Epithelial cell of prostate (primary cell): ENCODE measurements at places on chromosomes 2 and 18.
A peak's percentile ranks its signal among the peaks of the same experiment; 100 is the strongest.

GRCh38 chr18:74486119-74486849 lies 9.9 kb upstream of the CNDP2 start:
- DNase-seq = no peak

DNA sequence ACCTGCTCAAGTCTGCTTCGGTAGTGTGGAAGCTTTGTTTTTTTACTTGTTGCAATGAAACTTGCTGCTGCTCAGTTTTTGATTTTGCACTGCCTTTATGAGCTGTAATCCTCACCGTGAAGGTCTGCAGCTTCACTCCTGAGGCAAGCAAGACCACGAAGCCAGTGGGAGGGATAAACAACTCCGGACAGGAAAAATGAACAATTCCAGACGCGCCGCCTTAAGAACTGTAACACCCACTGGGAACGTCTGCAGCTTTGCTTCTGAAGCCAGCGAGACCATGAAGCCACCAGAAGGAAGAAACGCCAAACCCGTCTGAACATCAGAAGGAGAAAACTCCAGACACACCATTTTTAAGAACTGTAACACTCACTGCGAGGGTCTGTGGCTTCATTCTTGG lies 245.7 kb upstream of the REG3G start:
- DNase-seq = no peak

DNA sequence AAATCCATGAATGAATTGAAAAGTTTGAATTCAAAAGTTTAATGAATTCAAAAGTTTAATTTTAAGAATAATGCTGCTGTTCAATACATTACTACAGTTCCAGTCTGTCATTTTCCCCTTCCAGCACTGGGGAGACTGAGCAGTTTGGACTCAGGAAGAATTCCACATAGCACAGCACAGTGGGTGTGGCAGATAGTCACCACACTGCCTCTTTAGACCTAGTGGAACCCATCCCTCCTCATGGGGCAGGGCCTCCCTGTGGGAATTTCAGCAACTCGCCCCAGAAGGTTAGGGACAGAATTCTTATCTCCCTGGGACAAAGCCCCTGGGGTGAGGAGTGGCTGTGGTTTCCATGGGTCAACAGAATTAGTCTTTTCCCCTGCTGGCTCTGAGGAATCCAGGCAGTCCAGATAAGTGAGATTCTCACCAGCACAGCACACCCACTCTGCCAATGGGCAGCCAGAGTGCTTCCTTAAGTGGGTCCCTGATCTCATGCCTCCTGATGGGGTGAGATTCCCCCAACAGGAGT lies 442.0 kb upstream of the SYT4 start:
- no peak for DNase-seq

GRCh38 chr2:19462256-19462645 lies 103.8 kb upstream of the OSR1 start:
- DNase-seq = no peak

GRCh38 chr2:10078704-10079265 lies 1.4 kb downstream of the CYS1 start:
- no peak for DNase-seq

DNA sequence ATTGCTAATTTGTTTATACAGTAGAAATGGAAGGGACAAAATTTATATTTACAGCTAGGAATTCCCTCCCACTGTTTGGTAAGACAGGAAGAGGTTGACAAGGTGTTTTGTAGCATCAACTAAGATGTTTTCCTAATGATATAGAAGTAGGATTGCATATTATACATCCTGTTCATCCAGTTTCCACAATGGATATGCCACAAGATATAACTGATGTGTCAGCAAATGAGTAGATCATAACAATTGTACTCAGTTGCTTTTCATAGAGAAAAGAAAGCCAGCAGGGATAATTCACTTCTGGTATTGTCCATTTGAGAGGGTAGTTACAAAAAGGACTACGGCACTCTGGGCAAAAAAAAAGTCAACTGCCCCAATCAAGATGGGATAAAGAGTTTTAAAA lies 102.7 kb downstream of the CALCRL start:
- DNase-seq = no peak

- DNase-seq = no peak
These were observed 525.4 kb downstream of the KCNJ3 start for GRCh38 chr2:155223781-155224406.

GRCh38 chr2:142742371-142743214 lies 134.9 kb upstream of the KYNU start:
- peak; percentile 40 for DNase-seq

GRCh38 chr2:220980966-220981675 lies 591.0 kb downstream of the EPHA4 start:
- DNase-seq = no peak

GRCh38 chr18:801137-801536 lies 10.9 kb downstream of the YES1 start:
- no peak for DNase-seq

GRCh38 chr2:189618197-189618596 lies 37.6 kb upstream of the SLC40A1 start:
- DNase-seq = no peak

GRCh38 chr18:66990909-66991308 lies 387.0 kb upstream of the CDH19 start:
- DNase-seq = no peak

GRCh38 chr2:236682651-236683422 lies 113.2 kb downstream of the ACKR3 start:
- no peak for DNase-seq

GRCh38 chr2:12726271-12726670 lies 9.5 kb downstream of the TRIB2 start:
- no peak for DNase-seq

- peak; percentile 86 for DNase-seq
These were observed 50.1 kb downstream of the SLC14A1 start for GRCh38 chr18:45774065-45774521.

DNA sequence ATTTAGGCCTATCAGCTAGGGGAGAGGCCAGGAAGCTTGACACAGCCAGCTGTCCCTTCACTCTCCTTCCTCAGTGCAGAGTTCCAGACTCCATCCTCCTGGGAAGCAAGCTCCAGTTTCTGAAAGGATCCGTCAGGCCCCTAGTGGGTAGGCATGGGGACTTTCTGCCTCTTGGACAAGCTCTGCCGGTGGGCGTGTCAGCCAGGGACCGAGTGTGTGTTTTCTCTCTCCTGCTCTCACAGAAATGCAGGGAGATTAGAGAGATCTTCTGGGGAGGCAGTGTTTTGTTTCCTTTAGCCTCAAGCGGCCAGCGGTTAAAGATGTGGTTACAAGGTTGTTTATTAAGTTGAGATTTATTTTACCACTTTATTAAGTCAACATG lies 29.9 kb upstream of the OTOS start:
- DNase-seq = no peak

DNA sequence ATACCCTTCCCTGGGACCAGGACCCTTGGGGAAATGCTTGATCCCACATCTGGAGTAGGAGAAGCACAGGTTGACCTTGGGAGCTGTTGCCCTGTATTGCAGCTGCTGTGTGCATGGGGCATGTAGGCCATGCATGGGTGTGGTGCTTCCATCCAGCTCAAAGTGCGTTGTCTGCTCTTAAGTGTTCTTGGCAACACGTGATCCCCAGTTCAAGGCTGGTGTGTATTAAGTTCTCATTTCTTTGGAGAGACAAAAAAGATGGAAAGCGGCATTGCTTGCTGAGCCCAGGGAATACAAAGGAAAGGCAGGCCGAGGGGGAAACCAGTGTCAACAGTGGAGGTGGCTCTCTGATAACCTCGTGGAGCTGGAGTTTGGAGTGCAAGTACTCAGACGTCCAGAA lies 110.7 kb downstream of the RTP5 start:
- no peak for DNase-seq

DNA sequence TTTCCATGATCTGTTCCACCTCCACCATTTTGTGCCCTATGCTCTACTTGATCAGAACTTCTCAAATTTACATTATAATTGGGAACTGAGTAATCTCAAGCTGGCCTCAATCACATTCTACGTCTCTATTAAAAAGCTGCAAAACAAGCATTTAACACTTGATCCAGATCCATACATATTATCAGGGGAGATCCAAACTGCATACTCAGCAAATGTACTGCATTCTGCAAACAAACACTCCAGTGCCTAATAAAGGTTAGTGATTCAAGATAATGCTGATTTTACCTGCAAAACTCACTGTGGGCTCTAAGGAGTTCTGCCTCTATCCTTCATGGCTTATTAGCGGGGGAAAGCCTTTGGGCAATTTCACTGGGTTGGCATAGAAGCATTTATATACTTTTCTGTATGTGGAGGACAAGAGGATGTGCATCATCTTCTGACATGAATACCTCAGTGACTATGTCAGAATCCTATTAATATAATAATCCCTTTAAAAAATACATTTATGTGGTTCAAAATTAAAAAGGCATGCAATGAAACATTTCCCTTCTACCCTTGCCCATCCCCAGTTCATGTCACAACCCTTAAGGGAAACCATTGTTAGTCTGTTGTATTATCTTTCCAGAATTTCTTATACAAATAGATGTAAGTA lies 40.2 kb downstream of the GALNT14 start:
- DNase-seq = no peak

DNA sequence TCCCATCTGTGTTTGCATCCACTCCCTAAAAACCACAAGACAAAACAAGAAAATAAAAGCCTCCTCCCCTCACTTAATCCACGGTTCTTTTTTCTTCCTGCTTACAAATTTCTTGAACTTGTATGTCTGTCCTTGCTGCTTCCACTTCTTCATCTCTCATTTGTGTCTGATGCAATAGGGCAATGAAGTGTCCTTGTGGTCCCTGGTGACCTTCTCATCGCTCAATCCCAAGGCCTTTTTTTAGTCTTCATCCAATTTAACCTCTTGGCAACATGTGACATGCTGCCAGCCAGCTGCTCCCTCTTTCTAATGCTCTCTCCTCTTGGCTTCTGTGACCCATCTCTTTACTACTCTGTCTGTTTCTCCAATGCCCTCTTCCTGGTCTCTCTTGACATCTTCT lies 87.6 kb downstream of the SEMA4F start:
- no peak for DNase-seq

DNA sequence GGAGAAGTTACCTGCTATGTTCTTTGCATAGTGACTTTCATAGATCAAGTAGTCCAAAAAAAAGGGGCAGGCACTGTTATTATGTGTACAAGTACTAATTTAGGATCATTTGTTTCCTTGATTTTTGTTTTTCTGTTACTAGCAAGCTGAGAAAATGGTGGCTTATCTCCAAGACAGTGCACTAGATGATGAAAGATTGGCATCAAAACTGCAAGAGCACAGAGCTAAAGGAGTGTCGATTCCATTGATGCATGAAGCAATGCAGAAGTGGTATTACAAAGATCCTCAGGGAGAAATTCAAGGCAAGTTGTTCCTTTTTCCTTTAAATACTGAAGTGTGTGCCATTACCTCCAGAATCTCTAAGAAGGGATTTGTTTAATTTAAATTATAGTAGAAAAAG lies 19.6 kb upstream of the KCNJ13 start:
- DNase-seq = no peak

GRCh38 chr2:240165034-240165433 lies 24.6 kb upstream of the OTOS start:
- no peak for DNase-seq

DNA sequence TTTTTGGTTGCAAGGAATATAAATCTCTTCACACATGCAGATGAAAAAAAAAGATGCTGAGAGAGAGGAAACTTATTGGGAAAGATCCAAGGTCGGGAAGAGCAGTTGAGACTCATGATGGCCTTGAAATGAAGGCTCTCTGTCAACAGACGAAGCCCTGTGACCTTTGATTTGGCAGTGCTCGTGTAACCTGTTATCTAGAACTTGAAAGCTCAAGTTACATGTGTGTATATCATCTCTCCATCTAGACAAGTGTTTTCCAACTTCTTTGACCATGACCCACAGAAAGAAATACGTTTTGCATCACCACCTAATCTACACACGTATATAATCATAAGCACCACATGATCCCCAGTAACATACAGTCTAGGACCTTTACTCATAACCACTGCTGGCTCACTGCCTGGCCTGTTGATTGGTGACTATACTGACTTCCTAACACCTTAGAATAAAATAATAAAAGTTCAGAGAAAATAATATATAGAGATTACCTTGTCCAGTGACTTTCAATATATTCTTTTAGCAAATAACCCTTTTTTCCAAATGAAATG lies 319.0 kb upstream of the PKDCC start:
- DNase-seq = no peak

GRCh38 chr2:235467588-235467987 lies 26.3 kb upstream of the AGAP1 start:
- DNase-seq = no peak

DNA sequence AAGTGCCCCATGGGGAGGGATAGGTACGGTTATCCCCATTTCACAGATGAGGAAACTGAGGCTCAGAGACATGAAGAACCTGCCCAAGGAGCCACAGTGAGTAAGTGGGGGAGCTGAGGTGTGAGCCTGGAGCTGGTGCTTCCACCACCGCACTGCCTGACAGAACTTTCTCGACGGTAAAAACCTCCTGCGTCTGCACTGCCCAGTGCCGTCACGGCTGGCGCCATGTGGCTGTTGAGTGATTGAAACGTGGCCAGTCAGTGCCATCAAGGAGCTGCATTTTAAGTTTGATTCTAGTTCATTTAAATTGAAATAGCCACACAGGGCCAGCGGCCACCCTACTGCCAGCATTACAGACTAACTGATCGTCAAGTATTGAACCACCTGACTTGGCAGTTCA lies 217.1 kb downstream of the AGAP1 start:
- no peak for DNase-seq

GRCh38 chr2:222445227-222445626 lies 20.9 kb downstream of the SGPP2 start:
- DNase-seq = no peak

DNA sequence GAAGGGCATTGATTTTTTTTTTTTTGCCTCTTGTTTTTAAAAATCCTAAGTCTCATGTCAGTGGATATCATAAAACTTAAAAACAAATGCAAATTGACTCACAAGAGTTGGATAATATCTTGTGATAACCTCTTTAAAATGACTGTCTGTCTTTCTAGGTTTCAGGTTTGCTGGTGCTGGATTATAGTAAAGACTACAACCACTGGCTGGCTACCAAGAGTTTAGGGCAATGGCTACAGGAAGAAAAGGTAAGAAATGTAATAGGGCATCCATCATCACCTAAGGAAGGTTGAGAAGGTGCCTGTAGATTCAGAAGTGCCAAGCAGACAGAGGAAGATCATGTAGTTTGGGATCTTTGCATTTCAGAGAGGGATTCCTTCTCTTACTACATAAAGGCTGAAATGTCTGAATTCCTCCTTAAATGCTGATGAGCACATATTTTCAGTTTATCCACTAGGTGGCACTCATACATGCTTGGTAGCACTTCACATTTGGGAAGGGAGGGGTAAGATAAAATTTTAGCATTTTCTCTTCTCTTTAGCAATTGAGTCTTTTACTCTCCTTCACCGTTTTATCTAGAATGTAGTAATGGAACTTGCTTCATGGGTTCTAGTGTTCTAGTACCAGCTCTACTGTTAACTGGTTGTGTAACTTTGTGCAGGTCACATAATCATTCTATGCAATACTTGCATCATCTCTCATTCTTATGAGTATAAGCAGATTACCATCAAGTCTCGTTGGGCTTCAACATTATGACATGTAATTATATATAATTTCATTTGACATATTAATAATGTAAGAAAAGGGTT lies 21.1 kb downstream of the CPS1 start:
- DNase-seq = no peak
